ENCODE measurements at places on chromosomes 4 and X.
A peak's percentile ranks its signal among the peaks of the same experiment; 100 is the strongest.

DNA sequence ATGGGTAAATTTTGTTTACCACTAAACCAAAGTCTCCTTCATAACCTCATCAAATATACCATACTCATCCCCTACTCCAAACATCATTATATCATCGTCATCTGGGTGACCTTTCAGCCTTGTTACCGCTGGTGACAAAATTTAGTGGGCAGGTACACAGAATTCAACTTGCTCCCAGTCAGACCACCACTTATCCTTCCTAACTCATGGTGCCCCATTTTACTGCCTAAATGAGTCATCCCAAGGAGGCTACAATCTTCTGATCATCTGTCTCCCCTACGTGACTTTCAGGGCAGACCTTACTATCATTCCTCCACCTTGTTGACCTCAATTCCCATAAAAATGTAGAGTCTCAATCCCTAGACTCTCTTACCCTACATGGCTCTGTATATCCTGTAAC lies 49.6 kb downstream of the DCHS2 start:
- DNase-seq = no peak

DNA sequence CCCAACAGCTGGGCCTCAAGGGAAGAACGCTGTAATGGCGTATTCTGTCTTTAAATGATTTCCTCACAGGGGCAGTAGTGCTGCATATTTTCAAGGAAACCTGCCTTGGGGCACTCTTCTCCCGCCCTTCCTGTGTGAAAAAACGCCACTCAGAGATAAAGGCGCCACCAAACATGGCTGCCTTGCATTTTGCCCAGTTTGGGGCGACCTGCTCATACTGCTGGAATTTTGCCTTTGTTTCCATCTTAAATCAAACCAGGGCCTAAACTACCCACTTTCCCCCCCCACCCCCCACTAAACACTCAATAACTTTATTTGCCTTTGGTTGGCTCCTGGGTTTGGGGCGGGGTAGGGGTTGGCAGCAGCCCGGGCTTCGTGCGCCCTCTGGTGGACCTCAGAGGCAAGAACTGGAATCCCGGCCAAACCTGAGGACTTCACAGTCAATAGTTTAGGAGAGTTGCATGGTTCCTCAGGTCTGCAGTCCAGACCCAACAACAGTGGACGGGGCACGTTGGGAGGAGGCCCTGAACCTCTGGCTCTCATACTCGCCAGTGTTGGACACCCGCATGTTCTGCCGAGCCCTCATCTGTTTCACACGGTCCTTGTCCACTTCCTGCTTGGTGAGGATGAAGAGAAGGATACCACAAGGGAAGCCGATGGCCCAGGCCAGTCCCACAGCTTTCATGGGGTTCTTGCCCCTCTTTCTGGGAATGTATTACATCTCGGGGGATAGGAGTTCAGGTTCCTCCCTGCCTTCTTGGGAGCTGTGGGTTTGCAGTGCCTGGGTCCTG lies 220.1 kb upstream of the STK26 start:
- DNase-seq = no peak

GRCh38 chr4:189840356-189840755 lies 100.3 kb upstream of the FRG1 start:
- no peak for DNase-seq

GRCh38 chrX:103183912-103184311 lies 31.0 kb upstream of the BEX4 start:
- DNase-seq = no peak

DNA sequence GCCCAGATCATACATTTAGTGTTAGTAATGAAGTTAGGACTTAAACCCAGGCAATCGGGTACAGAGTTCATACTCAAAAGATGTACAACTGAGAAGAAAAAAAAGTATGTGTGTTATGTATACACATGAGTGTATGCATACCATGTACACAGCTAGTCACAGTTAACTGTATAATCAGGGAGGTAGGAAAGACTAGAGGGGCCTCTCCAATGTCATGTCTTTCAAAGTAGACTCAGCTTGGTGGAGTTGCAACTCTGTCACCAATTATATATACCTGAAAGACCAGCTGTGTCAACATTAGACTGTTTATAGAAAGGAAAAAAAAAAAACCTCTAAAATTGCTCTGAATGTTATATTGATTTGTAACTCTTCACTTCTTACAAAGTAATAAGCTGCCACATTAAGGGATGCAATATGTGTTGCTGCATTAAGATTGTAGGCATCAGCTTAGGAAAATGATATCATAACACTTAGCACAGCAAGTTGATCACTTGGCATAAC lies 167.5 kb downstream of the DCTD start:
- no peak for DNase-seq

GRCh38 chr4:173301518-173302201 lies 32.5 kb downstream of the HMGB2 start:
- DNase-seq = no peak

GRCh38 chrX:71514367-71515037 lies 18.4 kb upstream of the OGT start:
- no peak for DNase-seq

DNA sequence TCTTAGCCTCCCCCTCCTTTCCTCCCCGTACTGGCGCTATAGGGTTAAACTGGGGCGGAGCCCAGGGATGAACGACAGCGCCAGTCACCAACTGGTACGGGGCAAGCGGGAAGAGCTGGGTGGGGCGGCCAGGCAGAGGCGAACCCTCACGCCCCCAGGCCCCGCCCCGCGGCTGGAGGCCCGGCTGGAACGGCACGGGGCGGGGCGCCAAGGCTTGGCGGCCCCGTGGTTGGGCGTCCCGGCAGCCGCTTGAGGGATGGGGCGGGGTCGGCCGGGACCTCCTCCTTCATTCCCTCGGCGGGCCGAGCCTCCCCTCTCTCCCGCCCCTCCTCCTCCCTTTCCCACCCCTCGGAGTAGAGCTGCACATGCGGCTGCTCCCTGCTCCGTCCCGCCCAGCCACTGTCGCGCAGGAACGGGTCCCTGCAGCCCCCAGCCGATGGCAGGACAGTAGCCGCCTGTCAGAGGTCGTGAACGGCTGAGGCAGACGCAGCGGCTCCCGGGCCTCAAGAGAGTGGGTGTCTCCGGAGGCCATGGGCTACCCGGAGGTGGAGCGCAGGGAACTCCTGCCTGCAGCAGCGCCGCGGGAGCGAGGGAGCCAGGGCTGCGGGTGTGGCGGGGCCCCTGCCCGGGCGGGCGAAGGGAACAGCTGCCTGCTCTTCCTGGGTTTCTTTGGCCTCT lies at the start of gene EDA:
Gene EDA, plus strand, starts transcription at position 335 of the 678 bp plus-strand sequence.
- DNase-seq = peak; percentile 19

- DNase-seq = no peak
Measured at GRCh38 chr4:4752025-4752424, 107.4 kb upstream of the MSX1 start.

DNA sequence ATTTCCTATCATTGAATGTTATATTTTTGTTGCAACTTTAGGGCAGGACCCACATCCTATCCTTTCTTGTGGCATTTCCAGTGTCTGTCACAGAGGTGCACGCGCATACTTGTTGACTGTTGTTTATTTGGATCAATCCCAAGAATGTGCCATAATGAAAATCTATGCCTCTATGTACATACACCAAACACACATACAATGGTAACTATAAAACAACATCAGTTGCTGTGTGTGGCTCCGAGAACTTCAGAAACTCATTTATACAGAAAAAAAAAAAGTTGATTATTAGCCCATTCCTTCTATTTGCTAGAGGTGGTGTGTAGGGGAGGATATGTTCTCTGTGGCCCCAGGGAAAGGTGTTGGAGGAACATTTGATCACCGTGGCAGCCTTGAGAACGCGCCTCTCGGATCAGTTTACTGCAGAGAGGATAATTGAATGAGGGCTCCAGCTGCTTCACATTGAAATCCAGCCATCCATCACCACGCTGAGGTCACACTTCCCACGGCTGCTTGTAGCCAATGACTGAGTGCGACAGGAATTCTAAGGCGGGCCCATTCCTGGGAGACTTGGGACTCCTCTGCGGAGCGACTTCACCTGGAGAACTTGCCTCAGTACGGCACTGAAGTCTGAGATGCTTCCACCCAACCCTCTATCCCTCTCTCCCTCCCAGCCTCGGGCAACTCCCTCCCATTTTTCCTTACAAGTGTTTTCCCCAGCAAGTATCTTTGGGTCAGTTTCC lies 19.5 kb downstream of the SMPX start:
- no peak for DNase-seq

DNA sequence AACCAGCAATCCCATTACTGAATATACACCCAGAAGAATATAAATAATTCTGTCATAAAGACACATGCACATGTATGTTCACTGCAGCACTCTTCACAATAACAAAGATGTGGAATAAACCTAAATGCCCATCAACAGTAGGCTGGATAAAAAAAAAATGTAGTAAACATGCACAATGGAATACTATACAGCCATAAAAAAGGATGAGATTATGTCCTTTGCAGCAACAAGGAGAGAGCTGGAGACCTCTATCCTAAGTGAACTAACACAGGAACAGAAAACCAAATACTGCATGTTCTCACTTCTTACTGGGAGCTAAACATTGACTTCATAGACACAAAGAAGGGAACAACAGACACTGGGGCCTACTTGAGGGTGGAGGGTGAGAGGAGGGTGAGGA lies 2067.7 kb downstream of the ARAP2 start:
- DNase-seq = no peak

GRCh38 chr4:17619416-17620105 lies 5.1 kb downstream of the MED28 start:
- DNase-seq = no peak

DNA sequence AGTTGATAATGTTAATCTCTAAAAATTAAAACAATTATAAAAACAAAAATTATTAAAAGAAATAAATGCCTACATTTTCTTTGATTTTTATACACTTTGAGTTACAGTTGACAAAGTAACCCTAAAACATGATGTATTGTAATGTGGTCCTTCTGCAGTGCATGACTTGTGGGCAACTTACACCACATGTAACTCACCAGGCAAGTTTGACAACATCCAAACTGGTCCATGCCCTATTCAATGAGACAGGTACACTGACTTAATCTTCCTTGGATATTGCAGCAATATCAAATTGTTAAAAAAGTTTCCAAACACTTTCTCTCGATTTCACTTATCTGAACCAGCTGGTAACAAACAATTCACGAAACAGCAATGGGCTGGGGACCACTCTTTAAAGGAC lies 81.5 kb downstream of the FTHL17 start:
- no peak for DNase-seq

DNA sequence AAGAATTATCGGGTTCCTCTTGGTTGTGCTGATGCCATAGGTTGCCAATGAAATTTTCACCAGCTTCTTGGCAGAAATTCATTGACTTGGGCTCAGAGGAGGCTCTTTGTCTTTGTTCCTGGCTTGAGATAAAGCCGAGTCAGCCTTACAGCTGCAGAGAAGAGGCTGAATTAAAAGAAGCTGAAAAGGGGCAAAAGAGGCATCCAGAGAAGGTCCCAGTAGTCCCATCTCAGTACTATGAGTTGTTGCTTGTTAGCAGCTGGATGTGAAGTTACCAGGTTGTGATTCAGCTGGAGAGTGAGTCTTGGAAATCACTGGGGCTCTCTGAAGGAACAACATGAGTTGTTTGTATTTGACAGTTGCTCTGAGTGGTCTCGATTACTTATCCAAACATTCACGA lies 59.7 kb downstream of the SMAD1 start:
- DNase-seq = no peak

DNA sequence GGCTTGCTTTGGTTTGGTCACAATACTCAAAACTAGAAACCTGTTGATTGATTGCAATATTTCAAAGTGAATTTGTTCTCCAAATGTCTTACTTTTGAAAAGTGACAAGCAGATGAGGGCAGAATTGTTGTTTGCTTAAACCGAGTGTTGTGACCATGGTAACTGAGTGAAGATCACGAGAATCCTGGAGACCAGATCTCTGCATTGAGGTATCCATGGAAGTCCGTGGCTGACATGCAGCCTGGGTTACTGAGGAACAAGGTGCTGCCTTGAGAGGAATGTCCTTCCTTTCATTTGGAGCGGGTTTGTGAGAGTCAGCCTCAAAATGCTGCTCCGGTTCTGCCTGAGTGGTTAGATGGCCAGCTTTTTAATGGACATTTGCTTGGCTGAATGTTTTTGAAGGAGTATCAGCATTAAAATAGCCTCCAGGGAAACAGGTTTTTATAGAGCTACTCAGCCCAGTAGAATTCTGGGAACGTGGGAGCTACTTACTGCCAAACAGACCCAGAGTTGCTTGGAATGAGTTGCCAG lies 31.3 kb downstream of the NYX start:
- DNase-seq = no peak

- no peak for DNase-seq
Measured at GRCh38 chrX:327660-328126, 9.1 kb upstream of the GTPBP6 start.

GRCh38 chr4:112563431-112564200 lies 47.6 kb upstream of the NEUROG2 start:
- no peak for DNase-seq

DNA sequence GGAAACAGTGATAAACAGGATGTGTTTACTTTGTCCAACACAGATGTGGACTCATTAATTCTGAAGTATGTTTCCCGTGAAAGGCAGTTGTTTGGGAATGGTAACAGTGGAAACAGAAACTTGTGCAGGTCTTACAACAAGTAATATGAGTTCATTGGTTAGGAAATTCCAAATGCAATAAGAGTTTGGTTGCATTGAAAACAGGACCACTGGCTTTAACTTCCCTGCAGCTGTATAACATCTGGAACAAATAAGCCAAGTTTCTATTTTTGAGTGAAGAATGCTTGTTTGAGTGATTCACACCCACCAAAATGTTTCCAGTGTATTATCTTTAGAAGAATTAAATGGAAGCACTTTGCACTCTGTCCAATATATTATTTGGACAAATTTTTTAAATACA lies 82.4 kb upstream of the BMP3 start:
- DNase-seq = no peak

GRCh38 chr4:180617196-180617595 lies 1626.0 kb upstream of the TENM3 start:
- no peak for DNase-seq

GRCh38 chrX:130861462-130861861 lies 41.5 kb downstream of the ENOX2 start:
- no peak for DNase-seq

DNA sequence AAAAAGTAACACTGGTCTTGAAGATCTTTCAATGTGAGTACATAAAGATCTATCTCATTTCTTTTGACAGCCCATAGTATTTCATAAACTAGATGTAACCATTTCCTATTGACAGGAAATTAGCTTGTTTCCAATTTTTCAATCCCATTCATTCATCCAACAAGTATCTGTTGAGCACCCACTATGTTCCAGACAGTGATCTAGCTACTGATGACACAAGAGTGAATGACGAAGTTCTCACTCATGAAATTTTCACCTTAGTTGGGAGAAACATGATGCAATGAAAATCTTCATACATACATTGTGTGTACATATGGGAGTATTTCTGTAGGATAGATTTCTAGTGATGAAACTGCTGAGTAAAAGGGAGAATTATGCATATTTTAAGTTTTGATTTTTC lies 1.7 kb downstream of the CD38 start:
- no peak for DNase-seq

GRCh38 chrX:10620121-10620699 lies at the start of gene MID1:
Gene MID1, minus strand, starts transcription at chrX:10620585. Its CDS starts 53,038 bp downstream, at chrX:10567547.
- no peak for DNase-seq

GRCh38 chrX:41607264-41607832 lies 81.4 kb upstream of the GPR34 start:
- DNase-seq = no peak
